ENCODE measurements at places on chromosomes 3 and 15. TPM values are rescaled to one million over a fixed set of nuclear protein-coding genes. Genes with fewer than 3 reads are reported as not detected.

The NGRN gene
- total RNA-seq: 35.6 TPM

The GP9 gene
- not detected for total RNA-seq

The NANOGP8 gene
- total RNA-seq: 2.8 TPM

The ZBED2 gene
- total RNA-seq: not detected

The LMAN1L gene
- total RNA-seq: not detected

The PKM gene
- 443 TPM for total RNA-seq

The NR2E3 gene
- not detected for total RNA-seq

The CADPS gene
- not detected for total RNA-seq

The TM4SF1 gene
- total RNA-seq: 118 TPM

The SUMF1 gene
- total RNA-seq: 71.3 TPM

The LNP1 gene
- total RNA-seq: 1.3 TPM

The SQOR gene
- total RNA-seq: 11.7 TPM

The SRPRB gene
- total RNA-seq: 23.2 TPM

The AP3B2 gene
- total RNA-seq: 6.9 TPM

The ZNF501 gene
- total RNA-seq: 26.0 TPM

The EPHB1 gene
- total RNA-seq: 5.3 TPM

The RTP4 gene
- 0.51 TPM for total RNA-seq

The CHRNA5 gene
- 3.8 TPM for total RNA-seq

The AZI2 gene
- total RNA-seq: 102 TPM

The SLC41A3 gene
- total RNA-seq: 65.9 TPM

The PFN2 gene
- total RNA-seq: 206 TPM

The SAMD7 gene
- not detected for total RNA-seq

The CHDH gene
- 6.6 TPM for total RNA-seq

The RHCG gene
- total RNA-seq: not detected

The ECT2 gene
- 4.8 TPM for total RNA-seq

The GRAMD1C gene
- 0.26 TPM for total RNA-seq

The PYGO1 gene
- total RNA-seq: 7.1 TPM

The SOX14 gene
- total RNA-seq: not detected

The PP2D1 gene
- not detected for total RNA-seq

The DAZL gene
- total RNA-seq: 0.21 TPM

Data from uterus (tissue), 4 donors.